T-helper 17 cell (primary cell): ENCODE measurements at places on chromosomes 5 and 9.

- DNase-seq = no peak
These were observed 1234.8 kb upstream of the C9orf72 start for GRCh38 chr9:28808042-28808441.

GRCh38 chr9:116157436-116158138, 4.0 kb downstream of the PAPPA start:
- no peak for DNase-seq

DNA sequence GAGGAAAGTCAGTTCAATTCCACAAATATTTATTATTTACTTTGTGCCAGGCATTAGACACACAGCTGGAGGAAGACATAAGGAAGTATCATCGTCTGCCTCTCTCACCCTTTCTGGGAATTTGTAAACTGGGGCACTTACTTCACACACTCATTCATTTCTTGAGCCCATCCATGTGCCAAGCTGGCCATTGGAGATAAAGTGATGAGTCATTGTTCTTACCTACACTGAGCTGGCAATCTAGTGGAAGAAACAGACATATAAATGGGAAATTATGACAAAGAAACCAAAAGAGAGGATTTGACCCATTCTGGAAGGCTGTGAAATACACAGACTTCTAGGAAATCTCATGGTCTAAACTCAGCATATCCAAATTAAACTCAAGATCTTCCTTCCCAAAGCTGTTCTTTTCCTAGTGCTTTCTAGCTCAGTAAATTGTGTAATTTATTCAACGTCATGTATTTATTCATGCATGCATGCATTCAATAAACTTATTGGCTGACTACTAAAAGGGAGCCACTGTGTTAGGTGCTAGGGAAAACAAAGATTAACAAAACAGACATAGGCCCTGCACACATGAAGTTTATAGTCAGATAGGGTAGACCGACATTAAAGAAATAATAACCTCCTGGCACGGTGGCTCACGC, 65.3 kb downstream of the SH3RF2 start:
- DNase-seq = no peak

- DNase-seq = no peak
These were observed 2.0 kb downstream of the ENC1 start for GRCh38 chr5:74638544-74638969.

GRCh38 chr5:121962958-121963357, 1.2 kb downstream of the SRFBP1 start:
- DNase-seq = no peak

DNA sequence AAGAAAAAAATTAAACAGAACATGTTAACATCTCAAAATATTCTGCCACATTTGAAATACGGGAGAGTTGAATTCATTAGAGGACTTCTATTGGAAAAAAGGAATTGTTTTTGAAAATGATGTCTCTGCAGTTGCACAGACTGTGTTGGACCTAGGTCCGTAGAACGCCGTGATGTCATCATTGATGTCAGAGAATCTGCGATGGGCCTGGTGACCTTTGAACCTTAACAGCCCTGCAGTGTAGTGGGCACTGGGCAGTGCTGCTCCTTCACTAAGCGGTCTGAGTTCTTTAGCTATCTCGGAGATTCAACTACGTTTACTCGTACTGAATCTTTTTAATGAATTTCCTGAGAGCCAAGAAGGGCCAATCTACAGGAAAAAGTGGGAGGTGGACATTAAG, at the start of gene FAM170A:
FAM170A (plus strand) TSS at position 220 of the 400 bp plus-strand sequence. CDS start 211 bp downstream, outside the sequence.
- DNase-seq = no peak

- no peak for DNase-seq
These were observed 31.5 kb downstream of the ZSWIM6 start for GRCh38 chr5:61363401-61364114.

DNA sequence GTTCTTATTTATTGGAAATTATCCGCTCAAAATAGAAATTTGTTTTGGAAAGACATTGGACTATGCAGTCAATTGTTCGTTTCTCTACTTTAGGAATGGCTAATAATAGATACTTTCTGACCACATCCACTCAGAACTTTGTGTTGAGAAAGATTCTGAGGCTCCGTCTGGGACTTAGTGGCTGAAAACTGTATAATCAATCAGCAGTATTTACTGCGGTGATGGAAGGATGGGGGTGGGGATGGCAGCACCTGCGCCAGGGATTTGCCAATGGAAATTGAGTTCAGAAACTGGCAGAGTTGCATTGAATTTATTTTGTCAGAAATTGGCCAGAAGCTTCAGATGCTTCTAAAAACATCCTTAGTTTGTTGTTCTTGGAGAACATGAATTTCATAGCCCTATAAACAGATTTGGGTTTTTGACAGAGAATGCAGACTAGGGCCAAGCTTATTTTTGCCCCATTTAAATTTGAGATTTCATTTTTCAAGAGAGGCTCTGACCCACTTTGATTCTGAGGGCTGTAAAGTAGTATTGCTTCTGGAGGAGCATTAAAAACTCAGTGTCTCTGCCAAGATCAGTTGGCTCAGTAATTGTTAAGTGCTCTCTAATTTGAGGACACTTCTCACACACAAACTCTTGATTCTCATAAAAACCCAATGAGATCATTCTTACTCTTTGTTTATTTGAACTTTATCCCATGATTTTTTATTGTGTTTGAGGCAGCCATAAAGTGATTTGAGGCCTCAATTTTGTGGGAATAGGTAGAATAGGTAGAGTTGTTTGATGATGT, 215.1 kb downstream of the CD180 start:
- DNase-seq = no peak

GRCh38 chr9:84146893-84147710, 166.5 kb downstream of the RMI1 start:
- DNase-seq = no peak

GRCh38 chr9:134661299-134661698, 19.7 kb downstream of the COL5A1 start:
- no peak for DNase-seq

DNA sequence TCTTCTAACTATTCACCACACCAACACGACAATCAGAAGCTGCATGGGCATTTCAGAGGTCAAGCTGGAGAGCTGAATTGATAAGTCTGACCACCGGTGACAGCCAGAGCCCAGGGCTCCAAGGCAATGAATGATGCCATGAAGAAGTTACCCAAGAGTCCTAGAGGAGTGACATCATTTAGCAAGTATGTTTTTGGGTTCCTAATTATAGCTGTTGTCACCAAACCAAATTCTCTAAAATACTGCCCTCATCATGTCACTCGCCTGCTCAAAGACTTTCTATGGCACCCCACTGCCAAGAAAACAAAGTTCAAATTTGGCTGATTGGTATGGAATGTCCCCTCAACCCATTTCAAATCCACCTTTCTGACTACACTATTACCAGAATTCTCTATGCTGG, 235.1 kb downstream of the SPOCK1 start:
- DNase-seq = no peak

GRCh38 chr5:43889233-43889632, 286.3 kb downstream of the NNT start:
- DNase-seq = no peak

DNA sequence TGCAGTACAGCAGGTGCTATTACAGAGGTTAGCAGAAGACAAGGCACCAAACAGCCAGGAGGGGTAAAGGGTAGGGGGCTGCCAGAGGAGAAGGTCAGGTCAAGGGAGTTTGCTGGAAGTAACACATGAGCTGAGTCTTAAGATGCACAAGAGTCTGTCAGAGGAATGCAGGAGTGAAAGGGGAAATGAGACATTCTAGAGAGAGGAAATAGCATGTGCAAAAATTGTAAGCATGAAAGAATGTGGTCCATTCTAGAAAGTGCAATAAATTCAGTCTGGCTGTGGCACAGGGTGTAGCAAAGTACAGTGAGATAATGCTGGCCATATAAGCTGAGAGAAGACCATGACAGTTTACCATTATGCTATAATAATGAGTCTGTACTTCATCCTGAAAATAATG, 6.6 kb downstream of the GOLGA1 start:
- DNase-seq = no peak
